ENCODE measurements at places on chromosomes 3 and 15.

DNA sequence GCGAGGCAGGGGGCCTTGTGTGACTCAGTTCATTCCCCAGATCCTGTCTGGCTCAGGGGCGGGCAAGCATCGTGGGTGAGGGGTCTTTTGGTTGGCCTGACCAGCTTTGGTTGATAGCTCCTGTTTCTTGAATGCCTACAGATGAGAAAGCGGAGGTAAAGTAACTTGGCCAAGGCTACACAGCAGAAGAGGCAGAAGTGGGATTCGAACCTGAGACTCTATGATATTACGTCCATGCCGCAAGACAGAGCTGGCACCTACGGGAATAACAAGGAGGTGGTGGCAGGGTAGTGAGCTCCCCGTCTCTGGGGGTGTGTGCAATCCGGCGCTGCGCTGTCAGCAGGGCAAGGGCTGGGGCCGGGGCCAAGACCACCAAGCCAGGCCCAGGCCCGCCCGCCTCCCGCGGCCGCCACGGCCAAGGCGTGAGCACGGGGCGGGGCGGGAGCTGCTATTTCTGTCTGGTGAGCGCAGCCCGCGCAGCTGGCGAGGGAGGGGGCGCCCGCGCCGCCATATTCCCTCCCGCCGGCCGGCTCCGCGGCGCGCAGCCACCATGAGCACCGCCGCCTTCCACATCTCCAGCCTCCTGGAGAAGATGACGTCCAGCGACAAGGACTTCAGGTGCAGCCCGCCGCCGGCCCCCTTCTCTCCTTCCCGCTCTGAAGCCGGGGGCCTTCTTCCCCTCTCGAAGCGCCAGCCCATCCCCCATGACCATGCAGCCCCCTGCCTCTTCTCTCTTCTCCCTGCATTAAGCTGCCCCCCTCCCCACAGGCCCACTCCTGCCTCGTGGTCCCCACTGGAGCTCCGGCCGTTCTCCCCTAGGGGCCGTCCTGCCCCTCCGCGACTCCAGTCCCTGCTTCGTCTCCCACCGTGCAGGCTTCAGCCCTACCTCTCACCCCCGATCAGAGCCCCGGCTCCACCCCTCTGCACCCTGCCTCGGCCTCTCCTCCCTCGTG is at the start of gene CAND2:
Gene CAND2, plus strand, starts transcription at position 510 of the 953 bp plus-strand sequence. Its CDS starts 41 bp downstream, at position 551.
- DNase-seq = no peak

GRCh38 chr15:66702787-66703539 is 927 bp downstream of the SMAD6 start:
- DNase-seq = no peak

DNA sequence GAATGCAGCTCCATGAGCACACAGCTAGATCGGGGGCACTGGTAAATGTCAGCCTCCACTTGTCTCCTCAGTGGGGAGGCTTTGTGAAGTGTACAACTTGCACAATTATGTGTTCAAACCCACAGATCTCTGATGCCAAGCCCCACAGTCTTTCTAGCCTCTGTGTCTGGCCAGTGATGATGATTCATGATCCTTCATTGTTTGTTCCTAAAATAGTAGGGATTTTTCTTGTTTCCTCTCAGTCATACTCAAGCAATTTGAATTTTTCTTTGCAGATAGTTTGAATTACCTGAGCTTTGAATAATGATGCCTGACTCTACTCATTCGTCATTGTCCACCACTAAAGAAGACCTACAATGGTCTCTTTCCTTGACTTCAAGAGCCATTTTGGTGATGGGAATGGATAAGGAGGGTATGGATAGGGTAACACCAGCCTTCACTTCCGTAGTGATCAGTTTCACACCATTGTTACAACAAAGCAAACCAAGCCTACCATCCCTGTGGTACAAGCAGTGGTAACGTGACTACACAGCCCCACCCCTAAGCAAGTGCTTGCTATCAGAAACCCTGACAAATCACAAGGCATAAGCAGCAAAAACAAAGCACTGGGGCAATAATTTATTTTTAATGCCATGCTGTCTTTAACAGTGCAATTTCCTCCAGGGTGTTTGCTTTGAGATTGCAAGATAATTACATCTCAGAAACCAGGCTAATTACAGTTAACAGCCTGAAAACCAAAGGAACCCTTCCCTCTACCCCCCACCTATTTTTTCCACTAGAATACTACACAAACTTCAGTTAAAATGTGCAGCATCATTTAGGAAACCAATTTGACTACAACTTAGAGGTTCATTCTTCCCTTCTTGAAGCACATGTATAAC is 114.1 kb upstream of the PPP2R3A start:
- peak; percentile 83 for DNase-seq

GRCh38 chr3:127473244-127474024 is 117.1 kb downstream of the TPRA1 start:
- DNase-seq = no peak

- DNase-seq = no peak
Measured at GRCh38 chr3:31232055-31233025, 300.4 kb upstream of the STT3B start.

DNA sequence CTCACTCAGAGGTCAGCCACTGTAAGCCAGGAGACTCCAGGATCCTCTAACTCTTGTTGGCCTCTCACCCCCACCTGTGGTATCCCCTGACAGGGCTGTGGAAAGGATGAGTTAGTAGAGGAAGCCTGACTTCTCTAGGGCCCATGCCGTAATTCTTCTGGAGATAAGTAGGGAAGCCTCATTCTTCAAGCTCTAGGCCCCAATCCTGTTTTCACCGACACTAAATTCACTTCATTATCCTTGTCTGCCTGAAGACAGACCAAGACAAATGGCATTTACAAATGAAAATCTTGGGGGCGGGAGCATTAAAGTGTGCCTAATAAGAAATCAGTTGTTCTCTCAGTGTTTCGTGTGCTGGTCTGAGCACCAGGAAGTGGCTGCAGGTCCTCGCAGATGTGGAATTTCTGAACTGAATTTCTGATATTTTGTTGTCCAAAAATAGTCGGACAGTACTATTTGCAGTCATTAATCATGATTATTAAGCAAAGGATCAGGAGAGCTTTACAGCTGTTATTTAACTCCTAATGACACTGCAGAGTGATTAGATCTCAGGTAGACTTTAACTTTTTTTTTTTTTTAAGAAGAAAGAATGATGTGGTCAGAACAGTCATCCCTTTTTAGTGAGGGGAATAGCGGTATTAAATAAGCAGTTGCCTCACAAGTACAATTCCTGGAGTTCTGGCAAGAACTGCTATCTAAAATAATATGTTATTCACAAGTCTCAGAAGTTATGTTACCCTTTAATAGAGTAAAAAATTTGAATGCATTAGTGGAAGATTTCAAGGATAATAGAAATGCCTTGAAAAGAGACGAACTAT is 58.4 kb downstream of the RBMS3 start:
- DNase-seq = no peak

DNA sequence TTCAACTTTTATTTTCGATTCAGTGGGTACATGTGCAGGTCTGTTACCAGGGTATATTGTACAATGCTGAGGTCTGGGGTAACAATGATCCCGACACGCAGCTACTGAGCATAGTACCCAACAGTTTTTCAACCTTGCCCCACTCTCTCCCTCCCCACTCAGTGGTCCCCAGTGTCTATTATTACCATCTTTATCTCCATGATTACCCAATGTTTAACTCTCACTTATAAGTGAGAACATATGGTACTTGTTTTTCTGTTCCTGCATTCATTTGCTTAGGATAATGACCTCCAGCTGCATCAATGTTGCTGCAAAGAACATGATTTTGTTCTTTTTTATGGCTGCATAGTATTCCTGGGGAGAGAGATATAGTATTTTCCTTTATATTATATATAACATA is 75.7 kb upstream of the EPHB3 start:
- DNase-seq = no peak

DNA sequence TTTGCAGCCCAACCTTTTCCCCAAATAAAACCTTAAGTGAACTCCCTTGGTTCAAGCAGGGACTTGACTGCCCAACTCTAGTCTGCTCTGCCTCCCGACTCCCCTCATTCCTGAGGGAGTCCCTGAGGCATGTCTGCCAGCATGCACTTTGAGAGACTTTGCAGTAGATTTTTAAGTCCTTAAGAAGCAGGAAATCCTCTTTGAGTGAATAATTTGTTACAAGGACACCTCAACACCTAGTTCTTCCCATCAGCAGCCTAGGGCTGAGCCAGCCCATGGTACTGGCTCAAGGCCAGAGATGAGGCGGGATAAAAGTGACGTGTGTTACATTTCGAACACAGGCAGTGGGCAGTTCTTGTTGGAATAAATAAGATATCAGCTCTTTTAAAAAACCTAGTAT is 204.3 kb upstream of the SLC2A2 start:
- no peak for DNase-seq

DNA sequence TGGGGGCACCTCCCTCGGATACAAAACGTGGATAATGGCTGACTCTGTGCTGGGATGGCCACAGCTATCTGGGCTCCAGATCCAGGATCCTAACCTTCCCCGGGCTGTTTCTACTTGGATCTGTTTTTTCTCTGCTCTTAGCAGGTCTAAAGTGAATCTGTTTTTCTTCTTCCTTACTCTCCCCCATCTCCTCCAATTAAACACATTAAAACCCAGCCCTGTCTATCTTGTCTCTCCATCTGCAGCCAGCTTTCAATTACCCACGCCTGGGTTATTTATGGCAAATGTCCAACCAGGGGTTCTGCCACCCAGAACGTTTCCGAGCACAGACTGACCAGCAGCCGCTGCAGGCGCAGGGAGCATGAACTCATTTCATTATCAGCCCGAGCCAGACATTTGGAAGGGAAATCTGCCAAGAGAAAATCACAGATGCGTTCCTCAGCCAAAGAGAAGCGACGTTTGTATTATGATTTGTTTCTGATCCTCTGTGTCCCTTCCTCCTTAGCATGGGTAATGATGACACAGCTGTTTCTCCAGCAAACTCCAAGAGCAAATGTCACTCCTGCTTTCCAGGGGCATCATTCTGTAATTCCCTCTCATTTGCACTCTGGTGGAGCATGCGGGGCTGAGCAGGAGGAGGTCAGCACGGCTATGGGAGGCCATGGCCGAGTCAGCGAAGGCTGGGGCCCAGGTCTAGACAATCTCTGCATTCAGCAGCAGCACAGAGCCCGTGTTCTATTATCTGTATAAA is 42.0 kb downstream of the UMPS start:
- no peak for DNase-seq

GRCh38 chr15:30650012-30650929 is 24.3 kb downstream of the ARHGAP11B start:
- no peak for DNase-seq

GRCh38 chr3:52070724-52071621 is 14.6 kb upstream of the DUSP7 start:
- DNase-seq = no peak

DNA sequence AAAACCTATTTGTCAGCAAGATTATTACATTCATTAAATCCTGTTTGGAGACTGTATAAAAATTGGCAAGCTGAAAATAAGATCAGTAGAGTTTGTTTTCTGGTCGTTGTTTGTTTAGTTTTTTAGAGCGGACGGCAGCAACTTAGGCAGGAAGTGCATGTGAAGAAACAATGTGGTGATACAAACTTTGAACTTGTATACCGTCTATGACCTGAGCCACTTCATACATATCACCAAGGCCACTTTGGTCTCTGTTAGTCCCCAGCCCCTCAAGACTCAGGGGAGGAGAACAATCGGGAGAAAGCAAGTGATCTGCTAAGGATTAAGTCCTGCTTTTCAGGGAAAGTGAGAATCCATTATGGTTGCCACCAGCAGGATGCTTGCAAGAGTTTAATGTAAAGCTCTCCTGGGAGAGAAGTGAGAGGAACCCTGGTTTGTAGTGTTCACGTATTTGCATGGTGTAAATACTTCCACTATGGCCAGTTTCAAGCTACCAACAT is 31.1 kb downstream of the RASGRP1 start:
- DNase-seq = no peak

- DNase-seq = no peak
Measured at GRCh38 chr3:47024932-47025331, 45.5 kb downstream of the NBEAL2 start.

Measured in NCI-H748 treated with DMSO at 0.1 percent for 48 hours (cell line).